ENCODE measurements at places on chromosomes 1 and 21.

GRCh38 chr1:80633947-80634706 lies 1166.6 kb upstream of the ADGRL2 start:
- no peak for DNase-seq

DNA sequence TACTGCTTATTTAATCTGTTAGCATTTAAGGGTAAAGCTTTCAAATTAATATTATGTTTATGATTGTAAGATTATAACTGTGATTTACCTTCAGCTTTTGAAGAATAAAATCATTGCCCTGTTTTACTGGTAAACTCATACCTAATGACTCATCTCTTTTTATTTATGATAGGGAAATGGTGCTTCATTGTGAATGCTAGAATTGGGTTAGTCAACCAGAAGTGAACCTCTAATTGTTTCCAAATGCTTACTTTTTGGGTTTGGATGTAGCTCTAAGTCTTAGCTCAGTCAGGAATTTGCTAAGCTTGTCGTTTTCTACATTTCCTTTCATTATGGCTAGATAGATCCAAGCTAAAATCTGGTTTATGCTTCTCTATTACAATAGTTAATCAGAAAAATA lies 59.4 kb downstream of the SLC30A7 start:
- no peak for DNase-seq

- DNase-seq: no peak
These were observed 1.7 kb upstream of the SNX27 start for GRCh38 chr1:151610142-151610541.

- DNase-seq: no peak
These were observed 36.3 kb upstream of the CASZ1 start for GRCh38 chr1:10832703-10833102.

GRCh38 chr1:13762642-13763041 lies 62.7 kb downstream of the PRDM2 start:
- DNase-seq: no peak

DNA sequence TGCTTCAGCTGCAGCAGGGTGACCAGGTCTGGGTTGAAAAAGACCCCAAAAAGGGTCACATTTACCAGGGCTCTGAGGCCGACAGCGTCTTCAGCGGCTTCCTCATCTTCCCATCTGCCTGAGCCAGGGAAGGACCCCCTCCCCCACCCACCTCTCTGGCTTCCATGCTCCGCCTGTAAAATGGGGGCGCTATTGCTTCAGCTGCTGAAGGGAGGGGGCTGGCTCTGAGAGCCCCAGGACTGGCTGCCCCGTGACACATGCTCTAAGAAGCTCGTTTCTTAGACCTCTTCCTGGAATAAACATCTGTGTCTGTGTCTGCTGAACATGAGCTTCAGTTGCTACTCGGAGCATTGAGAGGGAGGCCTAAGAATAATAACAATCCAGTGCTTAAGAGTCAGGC lies 2.9 kb downstream of the C1QA start:
- DNase-seq: no peak

DNA sequence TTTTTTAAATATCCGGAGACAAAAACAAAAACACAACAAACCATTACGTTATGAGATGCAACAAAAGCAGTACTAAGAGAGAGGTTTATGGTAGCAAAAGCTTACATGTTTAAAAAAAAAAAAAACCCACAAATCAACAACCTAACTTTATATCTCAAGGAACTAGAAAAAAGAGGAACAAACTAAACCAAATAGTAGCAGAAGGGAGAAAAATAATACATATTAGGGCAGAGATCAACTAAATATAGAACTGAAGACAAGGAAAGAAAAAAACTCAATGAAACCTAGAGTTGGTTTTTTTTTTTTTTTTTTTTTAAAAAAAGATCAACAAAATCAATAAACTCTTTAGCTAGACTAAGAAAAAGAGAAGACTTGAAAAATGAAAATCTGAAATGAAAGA lies 34.9 kb downstream of the ZNF644 start:
- DNase-seq: no peak

- no peak for DNase-seq
These were observed 39.1 kb upstream of the WASF2 start for GRCh38 chr1:27528818-27529703.

DNA sequence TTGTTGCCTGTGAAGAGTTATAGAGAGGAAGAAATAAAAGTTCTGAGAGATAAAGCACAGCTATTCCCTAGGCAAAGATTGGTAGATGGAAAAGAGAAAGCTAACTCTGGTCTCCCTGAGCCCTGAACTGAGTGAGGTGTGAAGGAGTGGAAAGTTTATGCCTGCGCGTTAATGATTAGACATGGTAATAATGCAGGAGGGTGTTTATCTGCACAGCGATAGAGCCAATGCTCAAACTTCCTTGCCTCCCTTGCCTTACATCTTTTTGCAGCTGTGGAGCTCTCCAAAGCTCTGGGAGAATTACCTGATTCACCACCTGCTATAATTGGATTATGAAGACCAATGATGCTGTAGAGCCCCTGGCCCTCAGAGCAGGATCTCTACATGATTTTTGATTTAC lies 32.8 kb upstream of the CHRM3 start:
- no peak for DNase-seq

DNA sequence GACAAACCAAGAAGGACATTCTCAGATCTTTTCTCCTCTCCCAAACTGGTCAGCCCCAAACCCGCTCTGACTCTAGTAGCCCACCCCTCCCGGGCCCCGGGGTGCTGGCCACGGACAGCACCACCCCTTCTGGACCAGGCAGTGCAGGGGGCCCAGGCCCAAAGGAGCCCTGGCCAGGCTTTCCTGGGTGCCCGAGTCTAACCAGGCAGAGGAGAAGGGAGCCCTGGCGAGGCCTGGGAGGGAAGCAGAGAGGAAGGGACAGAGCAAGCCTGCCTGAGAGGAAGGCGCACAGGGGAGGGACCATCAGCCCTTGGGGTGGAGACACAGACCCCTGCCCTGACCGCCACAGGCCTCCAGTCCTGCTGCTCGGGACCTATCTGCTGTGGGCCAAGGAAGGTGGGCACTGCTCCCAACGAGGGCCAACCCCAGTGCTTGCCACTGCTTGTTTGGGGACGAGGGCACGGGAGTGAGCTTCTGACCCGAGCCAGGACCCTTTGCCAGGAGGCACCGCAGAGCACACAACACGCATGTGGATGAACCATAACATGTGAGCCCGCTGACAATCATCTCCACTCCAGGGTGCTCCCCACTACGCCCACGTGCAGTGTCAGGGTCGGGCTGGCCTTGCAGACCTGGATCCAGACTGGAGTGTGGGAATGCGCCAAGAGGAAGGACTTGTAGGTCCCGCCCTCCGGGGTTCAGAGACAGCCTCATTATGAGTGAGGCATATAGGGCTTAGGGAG lies 57.6 kb downstream of the KCNAB2 start:
- no peak for DNase-seq

GRCh38 chr1:93459126-93459525 lies 11.2 kb downstream of the FNBP1L start:
- DNase-seq: no peak

DNA sequence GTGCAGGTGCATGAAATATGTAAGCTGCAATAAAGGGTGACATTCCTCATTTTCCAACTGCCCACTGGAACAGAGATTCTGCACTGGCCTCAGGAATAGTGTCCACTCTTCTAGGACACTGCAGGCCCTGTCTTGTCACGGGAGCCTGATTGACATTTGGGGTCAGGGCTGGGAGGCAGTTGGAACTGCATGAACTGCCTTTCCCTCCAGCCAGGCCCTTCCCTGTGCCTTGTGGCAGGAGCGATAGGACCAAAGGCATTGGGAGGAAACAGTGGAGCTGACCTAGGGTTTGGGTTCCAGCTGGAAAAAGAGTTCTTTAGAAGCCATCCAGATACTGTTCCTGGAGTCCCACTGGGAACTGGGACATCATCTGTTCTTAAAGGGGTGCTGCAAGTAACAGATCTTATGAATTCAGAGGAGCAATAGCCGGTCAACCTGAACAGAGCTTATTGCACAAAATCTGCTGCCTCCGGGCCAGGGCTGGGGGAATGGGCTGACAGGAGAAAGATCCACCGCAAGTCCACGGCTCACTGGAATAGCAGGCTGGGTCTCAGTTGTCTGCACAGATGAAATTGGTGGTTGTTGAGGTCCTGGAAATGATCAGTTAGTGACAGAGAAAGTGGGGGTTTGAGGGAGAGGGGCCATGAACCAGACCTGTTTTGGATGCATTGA lies 451.7 kb downstream of the CAMTA1 start:
- no peak for DNase-seq

- no peak for DNase-seq
These were observed 45.3 kb upstream of the ARHGEF10L start for GRCh38 chr1:17494114-17494729.

- DNase-seq: no peak
These were observed 507.1 kb downstream of the SMYD3 start for GRCh38 chr1:245999697-246000637.

- DNase-seq: no peak
These were observed 30.1 kb downstream of the DOP1B start for GRCh38 chr21:36186506-36187399.

DNA sequence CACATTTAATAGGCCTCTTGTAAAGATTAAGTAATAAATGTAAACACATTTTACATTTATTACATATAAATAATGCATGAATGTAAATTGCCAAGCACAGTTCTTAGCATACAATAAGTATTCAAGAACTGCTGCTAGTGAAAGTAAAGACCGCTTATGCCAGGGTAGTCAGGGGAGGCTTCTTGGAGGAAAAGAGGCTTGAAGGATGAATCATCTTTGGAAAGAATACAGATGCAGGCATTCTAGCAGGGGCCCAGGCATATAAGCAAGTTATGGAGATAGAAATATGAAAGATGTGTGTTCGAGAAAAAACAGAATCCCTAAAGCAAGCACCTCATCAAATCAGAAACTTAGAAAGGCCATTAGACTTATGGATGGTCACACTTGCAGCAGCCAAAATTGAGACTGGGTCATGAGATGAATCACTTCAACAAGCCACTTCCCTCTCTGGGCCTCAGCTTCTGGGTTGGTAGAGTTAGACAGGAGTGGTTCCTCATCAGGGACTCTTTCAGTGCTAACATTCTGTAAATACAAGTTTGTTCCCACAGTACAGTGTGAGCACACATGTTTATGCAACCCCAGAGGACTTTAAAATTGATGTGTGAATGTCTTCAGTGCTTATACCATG lies 79.8 kb upstream of the ROR1 start:
- no peak for DNase-seq

GRCh38 chr1:235105051-235106043 lies 23.3 kb downstream of the TOMM20 start:
- no peak for DNase-seq

- no peak for DNase-seq
These were observed 258.4 kb downstream of the HLX start for GRCh38 chr1:221137666-221138065.

DNA sequence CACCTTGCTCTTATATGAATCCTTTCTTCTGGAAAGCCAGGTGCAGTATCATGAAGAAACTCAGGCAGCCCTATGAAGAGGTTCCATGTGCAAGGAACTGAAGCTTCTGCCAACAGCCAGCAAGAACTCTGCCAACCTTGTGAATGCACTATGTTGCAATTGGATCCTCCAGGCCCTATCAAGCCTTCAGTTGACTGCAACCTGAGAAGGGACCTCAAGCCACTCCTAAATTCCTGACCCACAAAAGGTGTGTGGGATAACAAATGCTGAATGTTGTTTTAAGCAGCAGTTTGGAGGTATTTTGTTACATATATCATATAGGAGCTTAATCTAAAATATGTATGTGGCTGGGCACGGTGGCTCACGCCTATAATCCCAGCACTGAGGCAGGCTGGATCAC lies 84.0 kb downstream of the RERE start:
- no peak for DNase-seq

DNA sequence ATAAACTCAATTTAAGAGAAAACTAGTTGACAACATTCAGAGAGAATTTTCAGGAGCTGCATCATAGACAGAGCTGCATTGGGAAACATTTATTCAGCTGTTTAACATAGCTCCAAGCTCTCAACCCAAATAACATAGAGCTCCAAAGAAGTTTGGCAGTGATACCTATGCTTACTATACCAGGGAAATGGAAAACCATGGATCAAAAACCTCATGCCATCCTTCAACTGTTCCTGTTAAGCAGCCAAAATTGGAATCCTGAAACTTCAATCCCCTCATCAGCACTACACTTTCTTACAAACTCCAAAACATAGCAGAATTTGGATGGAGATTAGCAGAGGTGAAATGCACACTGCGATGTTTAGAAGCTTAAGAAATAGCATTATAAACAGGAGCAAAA lies 164.4 kb downstream of the USH2A start:
- no peak for DNase-seq

- DNase-seq: no peak
These were observed 436.2 kb downstream of the MATN1 start for GRCh38 chr1:30286988-30287839.

GRCh38 chr1:154910851-154911250 lies 25.7 kb downstream of the PMVK start:
- DNase-seq: no peak

DNA sequence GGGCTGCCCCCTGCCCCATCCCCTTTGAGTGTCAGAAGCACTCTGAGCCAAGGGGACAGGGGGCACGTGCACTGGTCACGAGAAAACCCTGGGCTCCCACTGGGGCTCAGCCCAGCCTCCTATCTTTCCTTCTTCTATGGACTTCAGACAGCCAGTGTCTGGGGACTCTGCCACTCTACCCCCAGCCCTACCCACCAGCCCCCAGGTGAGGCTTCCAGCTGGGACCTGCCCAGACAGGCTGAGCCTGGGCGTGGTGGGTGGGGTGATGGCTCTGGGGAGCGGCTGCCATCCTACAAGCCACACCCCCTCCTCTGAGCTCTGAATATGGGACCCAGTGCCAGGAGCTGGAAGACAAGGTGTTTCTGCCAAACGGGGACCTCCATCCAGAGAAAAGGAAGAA lies 8.0 kb upstream of the SFN start:
- no peak for DNase-seq

DNA sequence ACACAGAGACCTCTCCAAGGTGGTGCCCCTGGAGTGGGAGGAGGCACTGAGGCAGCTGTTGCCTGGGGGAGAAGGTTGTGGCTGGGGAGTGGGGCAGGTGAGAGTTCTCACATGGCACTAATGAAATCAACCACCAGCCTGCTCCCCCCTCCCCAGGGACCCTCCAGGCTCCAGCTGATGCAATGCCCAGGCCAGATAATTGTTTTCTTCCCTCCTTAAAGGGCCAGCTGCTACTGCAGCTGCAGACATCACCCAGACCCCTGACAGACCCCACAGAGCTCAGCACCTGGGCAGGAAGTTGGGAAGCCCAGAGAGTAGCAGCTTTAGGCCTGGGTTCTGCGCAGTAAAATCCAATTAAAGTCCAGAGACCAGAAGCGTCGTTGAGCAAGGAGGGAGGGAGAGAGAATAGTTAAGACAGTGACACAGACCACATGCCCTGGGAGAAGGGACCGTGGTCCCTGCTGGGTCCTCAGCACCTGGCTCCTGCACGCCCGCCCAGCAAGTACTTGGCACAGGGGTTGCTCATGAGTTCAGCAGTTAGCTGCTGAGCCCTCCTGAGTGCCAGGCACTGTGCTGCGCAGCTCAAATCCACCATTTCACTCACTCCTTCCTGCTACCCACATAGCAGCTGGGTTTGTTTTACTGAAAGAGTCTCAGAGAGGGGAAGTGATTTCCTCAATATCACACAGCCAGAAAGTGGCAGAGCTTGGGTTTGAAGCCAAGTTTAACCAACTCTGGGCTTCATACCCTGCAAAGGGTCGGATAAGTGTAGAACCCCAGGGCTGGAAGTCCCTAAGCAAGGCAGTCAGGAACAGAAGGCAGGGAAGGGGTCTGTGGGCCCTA lies 1.9 kb downstream of the RIMS3 start:
- DNase-seq: no peak

- DNase-seq: no peak
These were observed 37.8 kb upstream of the PSEN2 start for GRCh38 chr1:226832613-226833012.

Data from C1 segment of cervical spinal cord (tissue), 14 donors.